Fibroblast of upper back skin (primary cell): ENCODE measurements at places on chromosomes 1 and 21.

GRCh38 chr1:67029472-67029871, 24.5 kb downstream of the SLC35D1 start:
- DNase-seq, result no peak

DNA sequence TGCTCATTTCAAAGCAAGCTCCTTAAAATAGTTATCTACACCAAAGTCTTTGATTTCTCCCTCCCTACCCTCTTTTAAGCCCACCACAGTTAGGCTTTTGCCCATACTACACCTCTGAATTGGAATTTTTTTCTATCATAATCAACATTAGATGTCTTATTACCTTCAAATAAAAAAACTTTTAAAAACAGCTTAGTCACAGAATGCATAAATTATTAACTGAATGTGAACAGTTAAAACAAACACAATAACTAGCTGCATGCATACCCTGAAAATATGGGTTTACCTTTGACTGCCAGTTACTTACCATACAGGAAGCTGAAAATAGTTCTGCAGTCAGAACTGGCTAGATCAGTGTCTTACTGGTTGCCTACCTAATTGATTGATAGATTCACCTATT, 210.9 kb downstream of the TGFB2 start:
- DNase-seq, result no peak

DNA sequence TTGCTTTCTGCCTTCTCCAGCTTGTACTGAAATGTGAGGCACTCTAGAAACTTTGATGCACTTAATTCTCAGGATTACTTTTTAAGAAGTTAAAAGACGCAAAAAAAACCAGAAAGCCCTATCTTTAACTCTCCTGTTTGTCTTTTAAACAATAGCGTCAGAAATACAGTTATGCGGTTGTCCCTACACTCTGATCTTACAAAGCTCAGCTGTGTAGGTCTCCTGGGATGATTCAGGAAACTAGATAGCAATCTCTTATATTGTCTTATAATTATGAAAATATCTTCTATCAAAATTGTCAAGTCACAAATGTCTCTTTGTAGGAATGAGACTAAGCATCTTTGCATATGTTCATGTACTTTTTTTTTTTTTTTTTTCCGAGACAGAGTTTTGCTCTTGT, 26.9 kb upstream of the RCAN3 start:
- DNase-seq, result no peak

DNA sequence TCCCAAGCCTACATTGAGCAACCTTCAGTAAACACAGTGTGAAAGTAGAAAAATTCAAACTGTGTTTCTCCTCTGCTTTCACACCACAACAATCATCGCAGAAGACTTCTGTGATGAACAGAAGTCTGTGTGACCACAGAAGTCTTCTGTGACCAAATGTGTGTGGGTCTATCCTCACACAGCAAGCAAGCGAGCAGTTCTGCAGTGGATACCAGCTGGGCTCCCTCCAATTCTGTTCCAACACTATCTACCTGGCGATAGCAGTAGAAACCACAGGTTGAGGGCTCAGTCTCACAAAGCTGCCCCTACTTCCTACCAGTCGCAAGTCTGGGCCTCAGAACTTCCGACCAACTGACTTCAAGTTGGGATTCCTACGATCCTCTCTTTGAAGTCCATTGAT, 21.0 kb upstream of the RAP1A start:
- no peak for DNase-seq

DNA sequence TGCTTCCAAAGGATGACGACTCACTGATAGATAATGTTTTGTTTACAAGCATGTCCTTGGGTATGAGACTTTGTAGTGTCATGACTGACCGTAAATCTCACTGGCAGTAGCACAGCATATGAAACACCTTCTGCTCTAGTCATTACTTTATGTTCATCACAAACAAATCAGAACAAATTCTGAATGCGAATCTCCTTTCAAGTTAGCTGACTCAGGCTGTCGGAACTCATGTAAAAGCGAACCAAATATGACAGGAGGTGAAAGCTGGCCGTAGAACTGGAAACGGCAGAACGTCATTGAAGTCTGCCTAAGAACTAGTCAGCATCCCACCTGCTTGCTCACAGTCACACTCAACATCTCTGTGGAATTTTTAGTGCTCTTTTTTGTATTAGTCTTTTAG, 143.9 kb downstream of the RGS7 start:
- no peak for DNase-seq

DNA sequence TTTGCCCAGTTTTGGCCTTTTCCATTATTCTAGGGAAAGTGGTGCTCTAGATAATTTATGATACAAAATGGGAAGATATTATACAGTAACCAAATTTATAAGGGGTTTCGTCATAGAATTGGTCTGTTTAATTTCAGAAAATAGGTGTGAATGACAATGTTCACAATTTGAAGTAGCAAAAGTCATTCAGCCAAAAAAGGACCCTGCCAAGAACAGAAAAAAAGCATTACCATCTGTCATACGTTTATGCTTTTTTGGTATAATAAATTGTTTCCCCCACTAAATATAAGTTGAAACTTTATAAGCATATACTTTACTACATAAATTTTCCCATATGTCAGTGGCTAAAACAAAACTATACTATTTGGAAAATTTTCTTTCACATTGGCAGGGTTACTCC, 4.5 kb upstream of the SPAG17 start:
- DNase-seq, result no peak

GRCh38 chr1:235286667-235287066, 41.3 kb downstream of the ARID4B start:
- no peak for DNase-seq

DNA sequence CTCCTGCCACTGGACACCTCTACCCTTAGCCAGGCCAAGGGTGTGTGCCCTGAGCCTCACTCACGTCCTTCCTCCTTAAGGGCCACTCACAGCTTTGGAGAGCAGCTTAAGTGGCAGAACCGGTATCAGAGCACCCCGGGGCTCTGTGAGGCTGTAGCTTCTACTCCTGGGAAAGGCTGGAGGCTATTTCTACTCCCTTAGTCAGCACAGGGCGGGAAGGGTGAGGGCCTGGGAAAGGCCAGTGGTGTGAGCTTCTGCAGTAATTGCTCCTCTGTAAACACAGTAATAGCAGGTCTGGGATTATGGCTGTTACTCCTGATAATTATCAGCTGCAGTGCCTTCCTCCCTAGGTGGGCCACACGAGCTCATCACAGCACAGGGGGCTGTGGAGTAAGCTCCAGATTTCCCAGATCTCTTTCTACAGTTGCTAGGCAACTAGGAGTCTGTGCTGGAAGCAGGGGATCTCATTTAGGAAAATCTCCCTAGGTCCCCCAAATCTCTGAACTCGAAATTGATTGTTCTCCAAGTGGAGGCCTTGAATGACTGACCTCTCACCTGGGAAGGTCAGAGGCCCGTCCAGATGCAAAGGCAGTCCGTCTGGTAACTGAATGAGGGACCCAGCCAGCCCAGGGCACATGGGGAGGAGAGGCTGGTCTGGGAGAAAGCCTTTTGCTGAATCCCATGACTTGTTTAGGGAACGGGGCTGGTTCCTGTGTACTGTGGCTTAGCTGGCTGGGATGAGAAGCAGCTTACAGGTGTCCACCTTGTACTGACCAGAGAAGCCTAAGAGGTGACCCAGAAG, 29.3 kb downstream of the IER5 start:
- no peak for DNase-seq

DNA sequence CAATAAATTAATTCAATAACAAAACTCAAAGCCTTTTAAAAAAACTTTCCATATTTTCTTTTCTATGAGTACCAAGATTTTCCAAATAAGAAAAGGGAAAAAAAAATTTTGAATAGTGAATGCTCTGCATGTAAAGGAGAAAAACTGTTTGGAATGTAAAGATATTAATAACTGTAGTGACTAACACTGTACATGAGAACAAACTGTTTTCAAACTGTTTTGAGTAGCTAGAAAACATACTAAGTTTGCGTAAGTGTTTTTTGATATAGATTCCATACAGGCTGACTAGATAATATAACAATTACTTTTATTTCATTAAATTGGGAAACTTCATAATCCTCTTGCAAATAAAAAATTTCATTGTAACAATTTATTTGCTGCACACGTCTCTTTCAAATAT, 150.5 kb downstream of the DPYD start:
- DNase-seq, result no peak

- peak; percentile 69 for DNase-seq
Measured at GRCh38 chr1:210696709-210697108, 368.0 kb downstream of the HHAT start.

- no peak for DNase-seq
Measured at GRCh38 chr1:107964336-107965109, 457 bp downstream of the VAV3 start.

DNA sequence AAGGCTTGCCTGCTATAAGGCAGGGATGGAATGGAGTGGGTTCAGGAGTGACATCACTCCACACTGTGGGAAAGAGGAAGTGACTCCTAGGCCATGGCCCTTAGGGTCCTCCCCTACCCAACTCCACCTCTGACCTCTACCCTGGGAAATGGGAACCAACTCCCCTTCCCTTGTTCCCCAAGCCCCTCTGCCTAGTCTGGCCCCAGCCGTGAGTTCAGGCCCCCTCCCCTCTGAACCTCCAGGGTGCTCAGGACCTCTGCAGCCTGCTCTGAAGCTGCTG, 3.8 kb upstream of the GUCA2A start:
- no peak for DNase-seq

DNA sequence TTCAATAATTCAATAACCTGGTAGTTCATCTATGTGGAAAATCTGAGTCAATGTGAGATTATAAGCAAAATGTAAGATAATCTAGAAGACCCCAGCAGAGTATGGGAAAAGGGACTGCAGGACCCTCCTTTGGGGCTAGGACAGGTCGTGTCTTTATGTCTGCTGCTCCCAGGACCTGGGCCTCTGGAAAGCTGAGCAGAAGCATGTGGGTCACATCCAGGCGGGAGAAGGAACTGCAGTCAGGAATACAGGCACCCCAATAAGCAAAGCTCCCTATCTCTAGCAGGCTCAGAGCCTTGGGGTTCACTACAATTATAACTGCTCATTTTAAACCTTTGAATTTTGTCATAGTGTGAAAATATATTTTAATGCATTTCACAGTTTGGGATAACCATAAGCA, 73.9 kb upstream of the MCOLN3 start:
- DNase-seq, result no peak

GRCh38 chr21:32147041-32147440, 131.8 kb downstream of the MIS18A start:
- DNase-seq, result peak; percentile 9

- DNase-seq, result no peak
Measured at GRCh38 chr1:150985179-150985825, 3.2 kb downstream of the ANXA9 start.

- peak; percentile 65 for DNase-seq
Measured at GRCh38 chr1:40404670-40405462, 31.3 kb downstream of the SMAP2 start.

DNA sequence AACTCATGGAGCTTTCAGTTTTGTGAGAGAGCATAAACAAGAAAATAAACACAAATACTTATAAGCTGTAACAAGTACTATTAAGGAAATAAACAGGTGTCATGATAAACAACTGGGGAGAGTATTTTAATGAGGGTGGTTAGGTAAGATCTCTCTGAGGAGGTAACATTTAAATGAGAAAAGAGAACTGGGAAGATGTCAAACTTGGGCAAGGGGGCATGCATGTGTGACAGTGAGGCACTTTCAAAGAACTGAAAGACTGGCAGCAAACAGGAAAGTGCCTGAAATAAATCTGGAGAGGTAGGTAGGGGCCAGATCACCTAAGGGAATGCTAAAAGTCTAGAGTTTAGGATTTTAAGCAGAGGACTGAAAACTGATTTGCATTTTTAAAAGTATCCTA, 37.8 kb downstream of the NSL1 start:
- no peak for DNase-seq

DNA sequence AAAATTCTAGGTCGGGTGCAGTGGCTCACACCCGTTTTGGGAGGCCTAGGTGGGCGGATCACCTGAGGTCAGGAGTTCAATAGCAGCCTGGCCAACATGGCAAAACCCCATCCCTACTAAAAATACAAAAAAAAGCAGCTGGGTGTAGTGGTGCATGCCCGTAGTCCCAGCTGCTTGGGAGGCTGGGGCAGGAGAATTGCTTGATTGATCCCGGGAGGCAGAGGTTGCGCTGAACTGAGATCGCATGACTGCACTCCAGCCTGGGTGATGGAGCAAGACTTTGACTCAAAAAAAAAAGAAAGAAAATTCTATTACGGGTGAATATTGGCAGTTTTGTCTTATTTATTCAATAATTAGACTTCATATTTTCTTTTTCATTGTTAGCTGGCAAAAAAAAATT, 62.1 kb downstream of the SNX7 start:
- no peak for DNase-seq

- no peak for DNase-seq
Measured at GRCh38 chr1:185674201-185674600, 60.0 kb upstream of the HMCN1 start.

GRCh38 chr21:37711836-37712568, 204.3 kb downstream of the KCNJ6 start:
- peak; percentile 76 for DNase-seq

DNA sequence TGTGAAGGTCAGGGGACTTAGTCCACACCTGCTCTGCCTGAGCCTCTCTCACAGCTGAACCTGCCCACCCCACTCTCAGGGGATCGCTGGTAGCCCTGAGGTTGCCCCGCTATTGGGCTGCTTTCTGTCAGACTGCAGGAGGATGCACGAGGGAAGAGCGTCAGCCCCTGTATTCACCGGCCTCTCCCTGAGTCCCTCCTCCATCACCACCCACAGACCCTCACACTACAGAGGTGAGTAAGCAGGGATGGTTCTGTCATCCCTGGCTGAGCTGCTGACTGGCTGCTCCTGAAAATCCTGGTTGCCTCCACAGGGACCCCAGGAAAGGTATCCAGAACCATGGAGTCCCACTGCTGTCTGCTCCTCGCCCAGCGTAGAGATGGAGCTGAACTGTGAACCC, 118.7 kb downstream of the SYT2 start:
- no peak for DNase-seq

GRCh38 chr1:202217516-202217915, 23.9 kb downstream of the LGR6 start:
- DNase-seq, result no peak

DNA sequence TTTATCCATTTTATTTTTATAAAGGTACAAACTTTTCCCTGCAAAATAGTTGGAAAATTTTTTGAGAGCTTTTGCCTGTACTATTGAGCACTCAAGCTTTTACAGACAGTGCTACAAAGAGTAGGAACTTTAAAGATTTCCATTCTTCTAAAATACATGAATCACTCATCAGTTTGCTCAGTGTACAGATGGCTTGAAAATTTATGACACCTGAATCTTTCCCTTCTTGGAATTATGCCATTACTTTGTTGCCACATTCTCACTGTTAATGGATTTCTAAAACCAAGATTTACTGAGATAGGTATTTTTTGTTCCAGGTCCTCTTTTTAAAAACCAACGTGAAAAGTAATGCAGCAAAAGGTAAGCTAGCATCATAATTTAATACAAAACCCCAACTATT, 76.0 kb downstream of the GPATCH2 start:
- DNase-seq, result peak; percentile 13

DNA sequence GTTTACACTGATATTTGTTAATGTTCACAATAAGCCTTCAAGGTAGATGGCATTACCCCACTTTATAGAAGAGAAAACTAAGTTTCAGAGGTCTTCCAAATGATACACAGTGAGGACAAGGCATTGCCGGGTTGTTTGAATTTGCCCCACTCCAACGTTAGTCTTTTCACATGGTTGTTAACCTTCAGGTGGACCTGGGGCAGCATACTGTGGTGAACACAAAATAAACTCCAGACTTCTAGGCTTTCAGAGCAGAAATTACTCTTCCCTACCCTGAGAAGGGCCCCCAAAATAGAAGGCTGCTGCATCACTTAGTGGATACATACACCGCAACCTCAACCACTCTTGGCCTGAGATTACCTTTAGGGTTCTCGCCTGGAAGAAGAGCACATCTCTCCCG, 3.4 kb upstream of the KHDRBS1 start:
- DNase-seq, result no peak
